Naive thymus-derived CD8-positive, alpha-beta T cell (primary cell): ENCODE measurements at places on chromosomes 3 and 15.

GRCh38 chr3:145906755-145907154 lies 254.2 kb downstream of the PLOD2 start:
- no peak for DNase-seq

- DNase-seq = no peak
These were observed 901 bp upstream of the MANF start for GRCh38 chr3:51384055-51384725.

- no peak for DNase-seq
These were observed 88.3 kb downstream of the SOX14 start for GRCh38 chr3:137852391-137852830.

DNA sequence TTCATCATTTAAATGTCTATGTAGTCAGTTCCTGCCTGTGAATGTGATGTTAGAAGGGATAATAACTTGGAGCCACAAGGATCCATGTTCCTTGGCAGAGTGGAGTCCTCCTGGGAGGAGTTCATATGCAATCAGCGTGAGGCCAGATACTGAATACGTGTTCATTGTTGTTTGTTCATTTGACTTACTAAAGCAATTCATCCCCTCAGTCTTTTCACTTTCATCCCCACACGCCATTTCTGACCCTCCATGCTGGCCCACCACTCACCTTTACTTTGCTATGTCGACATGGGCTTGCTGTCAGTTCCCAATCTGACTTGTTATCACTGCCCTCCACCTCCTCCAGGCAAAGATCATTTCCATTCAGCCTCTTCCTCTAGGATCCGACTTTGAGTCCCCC lies 91.8 kb downstream of the SSR3 start:
- no peak for DNase-seq

GRCh38 chr3:10846657-10846975 lies 30.6 kb downstream of the SLC6A11 start:
- DNase-seq = no peak

DNA sequence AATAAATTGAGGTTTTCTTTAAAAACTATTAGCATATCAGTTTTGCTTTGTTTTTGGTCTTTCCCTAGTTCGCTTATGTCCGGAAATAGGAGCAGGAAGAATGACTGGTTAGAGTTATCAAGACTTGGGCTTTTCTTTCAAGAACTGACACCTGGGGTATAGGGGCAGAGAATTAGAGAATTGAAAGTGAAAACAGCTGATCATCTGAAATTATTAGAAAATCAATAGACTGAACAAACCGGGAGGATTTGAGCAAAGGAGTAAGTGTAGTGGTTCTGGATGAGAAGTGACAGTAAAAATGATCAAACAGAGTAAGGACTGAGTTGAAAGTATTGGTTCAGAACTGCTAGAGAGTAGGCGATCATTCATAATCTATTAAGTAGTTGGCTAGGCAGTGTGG lies 6.0 kb downstream of the MINDY2 start:
- no peak for DNase-seq

GRCh38 chr3:59774000-59774399 lies 724.2 kb upstream of the CFAP20DC start:
- no peak for DNase-seq
